ENCODE measurements at places on chromosomes 6 and 20.

DNA sequence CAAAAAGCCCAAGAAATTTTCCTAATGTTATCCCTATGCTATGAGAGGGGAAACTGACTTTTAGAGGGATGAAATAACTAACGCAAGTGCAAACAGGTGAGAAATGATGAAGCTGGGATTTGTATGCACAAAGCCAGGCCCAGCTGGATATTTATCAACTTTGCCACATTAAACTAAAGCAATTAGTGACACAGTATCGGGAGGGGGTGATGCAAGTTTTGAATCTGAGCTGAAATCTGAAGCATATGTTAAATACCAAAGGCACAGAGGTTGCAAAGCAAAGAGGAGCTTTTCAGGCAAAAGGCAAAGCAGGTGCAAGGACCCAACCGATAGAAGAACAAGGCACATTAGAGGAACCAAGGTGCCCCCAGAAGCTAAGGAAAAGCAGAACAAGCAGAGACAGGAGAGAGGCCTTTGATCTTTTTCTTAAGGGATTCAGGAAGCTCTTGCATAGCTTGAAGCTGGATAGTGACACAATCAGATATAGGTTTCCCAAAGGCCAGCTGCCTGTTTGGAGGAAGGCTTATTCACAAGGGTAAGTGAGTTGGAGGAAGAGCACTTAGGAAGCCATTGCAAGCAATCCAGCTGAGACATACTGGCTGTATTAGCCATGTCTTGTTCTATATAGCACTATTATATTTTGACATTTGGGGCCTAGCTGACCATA, 207.5 kb downstream of the HIVEP2 start:
- DNase-seq: no peak

GRCh38 chr20:11207749-11208502, 534.1 kb upstream of the JAG1 start:
- DNase-seq: no peak

DNA sequence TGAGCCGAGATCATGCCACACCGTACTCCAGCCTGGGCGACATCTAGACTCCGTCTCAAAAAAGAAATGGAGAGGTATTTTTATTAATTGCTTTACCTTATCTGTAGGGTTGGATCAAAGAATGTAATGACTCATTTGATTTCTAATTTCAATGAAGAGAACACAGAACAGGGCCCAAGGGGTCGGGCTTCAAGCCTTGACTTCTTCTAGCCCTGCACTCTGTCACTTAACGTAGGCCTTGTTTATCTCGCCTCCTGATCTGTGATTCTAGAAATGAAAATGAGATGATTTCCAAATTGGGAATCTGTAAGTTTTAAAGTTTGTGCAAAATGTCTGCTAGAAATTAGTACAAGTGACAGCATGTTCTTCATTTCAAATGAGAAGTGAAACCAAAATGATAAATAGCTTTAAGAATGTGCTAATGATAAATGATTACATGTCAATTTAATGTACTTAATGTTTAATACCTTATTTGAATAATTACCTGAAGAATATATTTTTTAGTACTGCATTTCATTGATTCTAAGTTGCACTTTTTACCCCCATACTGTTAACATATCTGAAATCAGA, 180.5 kb downstream of the SLC16A10 start:
- no peak for DNase-seq

DNA sequence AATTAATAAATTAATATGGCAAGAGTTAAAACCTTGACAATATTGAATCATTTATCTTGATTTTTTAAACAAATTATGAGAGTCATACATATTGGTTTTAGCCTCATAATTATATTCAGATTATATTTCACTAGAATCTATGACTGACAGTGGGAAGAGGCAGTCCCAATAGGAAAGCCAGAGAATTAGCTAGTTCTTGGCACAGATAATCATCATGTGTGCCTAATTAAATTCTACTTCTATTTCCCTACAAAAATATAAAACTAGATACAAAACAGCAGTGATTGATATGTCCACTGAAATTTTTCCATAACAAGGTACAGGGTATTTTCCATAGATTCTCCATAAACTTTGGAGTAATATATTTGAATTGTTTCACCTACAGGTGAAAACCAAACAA, 38.6 kb downstream of the COL9A1 start:
- DNase-seq: no peak

GRCh38 chr6:158131926-158132325, 36.1 kb downstream of the SERAC1 start:
- DNase-seq: no peak

GRCh38 chr6:154458565-154459470, 51.7 kb downstream of the CNKSR3 start:
- DNase-seq: no peak

DNA sequence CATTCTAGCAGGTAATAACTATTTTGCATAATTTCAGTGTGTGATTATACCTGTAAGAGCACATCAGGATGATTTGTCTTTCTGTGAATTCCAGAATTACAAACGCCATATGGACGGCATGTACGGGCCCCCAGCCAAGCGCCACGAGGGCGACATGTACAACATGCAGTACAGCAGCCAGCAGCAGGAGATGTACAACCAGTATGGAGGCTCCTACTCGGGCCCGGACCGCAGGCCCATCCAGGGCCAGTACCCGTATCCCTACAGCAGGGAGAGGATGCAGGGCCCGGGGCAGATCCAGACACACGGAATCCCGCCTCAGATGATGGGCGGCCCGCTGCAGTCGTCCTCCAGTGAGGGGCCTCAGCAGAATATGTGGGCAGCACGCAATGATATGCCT, 122.7 kb downstream of the TMEM242 start:
- no peak for DNase-seq

- DNase-seq: peak; percentile 39
Observed at GRCh38 chr6:30450909-30451841, 38.1 kb upstream of the HLA-E start.

DNA sequence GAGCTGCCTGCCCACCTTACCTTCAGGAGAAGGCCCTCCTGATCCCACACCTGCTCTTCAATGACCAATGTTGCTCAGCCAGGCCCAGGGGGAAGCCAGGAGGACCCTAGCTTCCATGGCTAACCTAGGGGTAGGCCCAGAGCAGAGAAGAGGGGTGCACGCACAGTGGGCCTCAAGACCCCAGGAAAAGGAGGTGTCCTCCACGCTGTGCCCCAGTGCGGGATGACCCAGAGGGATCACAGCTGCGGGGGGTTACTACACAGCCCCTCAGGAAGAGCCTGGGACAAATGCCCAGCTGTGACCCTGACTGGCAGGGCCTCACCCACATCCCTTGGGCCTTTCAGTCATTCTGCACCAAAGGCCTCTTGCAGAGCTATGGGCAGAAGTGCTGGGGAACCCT, 31.6 kb upstream of the APMAP start:
- no peak for DNase-seq

DNA sequence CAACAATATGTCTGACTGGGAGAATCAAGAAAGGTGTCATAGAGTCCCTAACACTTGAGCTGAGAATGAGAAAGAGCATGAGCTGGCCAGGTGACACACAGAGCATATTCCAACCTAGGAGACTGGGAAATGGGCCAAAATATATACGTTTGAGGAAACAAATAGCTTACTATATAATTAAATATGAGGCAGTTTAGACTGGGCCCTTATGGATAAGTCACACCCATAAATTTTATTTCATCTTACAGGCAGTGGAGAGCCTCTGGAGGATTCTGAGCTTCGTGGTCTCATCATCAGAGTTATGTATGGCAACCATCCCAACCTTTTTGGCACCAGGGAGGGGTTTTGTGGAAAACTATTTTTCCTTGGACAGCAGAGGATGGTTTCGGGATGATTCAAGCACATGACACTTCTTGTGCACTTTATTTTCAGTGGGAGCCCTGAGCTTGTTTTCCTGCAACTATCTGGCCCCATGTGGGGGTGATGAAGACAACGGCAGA, 12.9 kb upstream of the NQO2 start:
- no peak for DNase-seq

GRCh38 chr20:15706719-15707118, 866.5 kb downstream of the KIF16B start:
- no peak for DNase-seq

- no peak for DNase-seq
Observed at GRCh38 chr6:45507186-45507585, 129.5 kb upstream of the SUPT3H start.

GRCh38 chr20:19973961-19974629, 43.1 kb upstream of the NAA20 start:
- peak; percentile 55 for DNase-seq

DNA sequence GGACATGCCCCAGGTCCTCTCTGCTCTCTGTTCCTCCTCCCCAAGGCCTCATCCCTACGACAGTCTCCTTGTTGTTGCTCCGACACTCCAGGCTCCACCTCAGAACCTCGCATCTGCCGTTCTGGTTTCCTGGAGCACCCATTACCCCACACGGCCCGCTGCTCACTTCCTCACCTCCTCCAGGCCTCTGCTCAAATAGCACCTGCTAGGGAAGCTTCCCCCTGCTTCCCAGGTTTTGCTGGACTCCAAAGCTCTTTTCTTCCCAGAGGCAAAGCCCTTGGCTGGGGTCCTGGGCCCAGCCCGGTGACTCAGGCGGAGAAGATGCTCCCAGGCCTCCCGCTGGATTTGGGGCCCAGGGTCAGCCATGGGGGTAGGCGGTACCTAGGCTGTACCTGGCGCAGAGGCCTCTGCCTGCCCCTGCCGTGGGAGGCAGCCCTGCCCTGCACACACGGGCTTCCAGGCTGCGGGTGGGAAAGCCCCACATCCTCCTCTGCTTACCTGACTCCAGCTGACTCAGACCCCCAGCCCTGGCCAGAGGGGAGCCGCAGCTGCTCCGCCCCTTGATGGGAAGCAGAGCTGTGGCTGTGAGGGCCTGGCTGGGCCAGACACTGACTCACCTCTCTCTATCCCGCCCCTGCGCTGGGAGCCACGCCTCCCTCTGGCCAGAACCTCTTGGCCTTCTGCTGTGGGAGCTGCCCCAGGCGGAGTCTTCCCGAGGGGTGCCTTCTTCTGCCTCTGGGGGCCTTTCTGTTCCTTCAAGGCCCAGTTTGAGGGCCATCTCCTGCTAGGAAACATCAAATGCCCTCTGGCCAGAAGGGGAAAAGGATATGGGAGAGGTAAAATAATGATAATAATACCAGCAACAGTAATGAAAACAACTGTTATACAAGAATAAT, 130.5 kb downstream of the CEBPB start:
- no peak for DNase-seq

DNA sequence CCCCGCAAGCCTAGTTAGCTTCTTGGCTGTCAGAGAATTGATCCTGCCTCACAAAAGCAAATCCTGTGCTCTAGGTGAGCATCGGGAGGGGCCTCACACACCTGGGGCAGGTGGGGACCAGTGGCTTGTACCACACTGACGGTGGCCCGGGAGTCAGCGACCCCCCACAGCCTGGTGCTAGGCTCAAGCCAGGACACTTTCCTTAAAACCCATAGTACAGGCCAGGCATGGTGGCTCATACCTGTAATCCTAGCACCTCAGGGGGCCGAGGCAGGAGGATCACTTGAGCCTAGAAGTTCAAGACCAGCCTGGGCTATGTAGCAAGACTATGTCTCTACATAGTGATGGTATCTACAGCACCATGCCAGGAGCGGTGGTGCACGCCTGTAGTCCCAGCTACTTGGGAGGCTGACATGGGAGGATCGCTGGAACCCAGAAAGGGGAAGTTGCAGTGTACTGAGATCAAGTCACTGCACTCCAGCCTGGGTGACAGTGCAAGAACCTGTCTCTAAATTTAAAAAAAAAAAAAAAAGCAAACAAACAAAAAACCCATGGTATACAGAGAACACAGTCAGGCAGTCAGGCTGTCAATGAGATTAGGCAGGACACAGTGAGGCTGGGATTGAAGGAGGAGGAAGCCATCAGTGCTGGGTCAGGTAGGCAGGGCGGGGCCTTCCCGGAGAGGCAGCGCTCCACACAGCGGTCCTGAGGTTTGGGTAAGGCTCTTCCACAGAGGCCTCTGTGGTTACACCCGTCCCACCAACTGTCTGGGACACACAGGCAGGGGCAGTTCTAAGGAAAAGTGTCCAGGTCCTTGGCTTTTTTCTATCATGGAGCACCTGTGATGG, 41.3 kb downstream of the SYNJ2 start:
- DNase-seq: no peak

GRCh38 chr20:23366384-23366783, 4.4 kb downstream of the GZF1 start:
- DNase-seq: no peak

DNA sequence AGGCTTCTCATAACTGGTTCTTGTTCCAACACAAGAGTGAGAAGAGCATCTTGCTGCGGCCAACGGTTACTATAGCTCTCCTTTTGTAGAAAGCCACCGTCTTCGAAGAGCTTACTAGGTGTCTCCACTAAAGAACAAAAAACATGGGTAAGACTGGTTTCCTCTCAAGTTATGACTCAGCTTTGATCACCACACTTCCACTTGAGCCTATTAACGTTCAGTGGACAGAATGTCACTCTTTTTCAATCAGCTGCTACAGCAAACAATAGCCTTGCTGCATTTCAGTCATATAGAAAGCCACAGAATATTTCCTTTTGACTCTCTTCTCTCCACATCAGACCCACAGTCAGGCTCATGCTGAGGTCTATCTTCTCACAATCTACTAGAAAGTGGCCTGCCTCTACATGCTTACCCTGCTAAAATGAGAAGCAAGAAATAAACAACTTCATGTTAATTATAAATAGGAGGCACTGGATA, 243.5 kb upstream of the PREP start:
- no peak for DNase-seq

DNA sequence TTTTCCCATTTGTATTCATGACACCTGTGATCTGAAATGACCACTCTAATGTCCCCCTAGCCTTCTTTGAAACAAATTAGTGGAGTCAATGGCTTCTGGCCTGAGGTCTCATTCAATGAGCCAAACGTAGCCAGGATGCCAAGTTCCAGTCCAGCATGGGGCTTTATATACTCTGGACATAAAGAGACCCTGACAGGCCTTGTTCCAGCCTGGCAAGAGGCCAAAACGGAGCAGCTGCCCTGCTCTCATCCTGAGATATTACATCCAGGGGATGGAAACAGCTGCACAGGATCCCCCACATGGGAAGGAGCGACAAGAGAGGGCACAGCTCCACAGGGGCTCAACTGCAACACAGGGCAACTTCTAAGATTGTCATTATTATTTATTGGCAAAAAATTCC, 437.8 kb downstream of the CDH26 start:
- no peak for DNase-seq

GRCh38 chr6:15522427-15522826, 140.4 kb downstream of the DTNBP1 start:
- no peak for DNase-seq

DNA sequence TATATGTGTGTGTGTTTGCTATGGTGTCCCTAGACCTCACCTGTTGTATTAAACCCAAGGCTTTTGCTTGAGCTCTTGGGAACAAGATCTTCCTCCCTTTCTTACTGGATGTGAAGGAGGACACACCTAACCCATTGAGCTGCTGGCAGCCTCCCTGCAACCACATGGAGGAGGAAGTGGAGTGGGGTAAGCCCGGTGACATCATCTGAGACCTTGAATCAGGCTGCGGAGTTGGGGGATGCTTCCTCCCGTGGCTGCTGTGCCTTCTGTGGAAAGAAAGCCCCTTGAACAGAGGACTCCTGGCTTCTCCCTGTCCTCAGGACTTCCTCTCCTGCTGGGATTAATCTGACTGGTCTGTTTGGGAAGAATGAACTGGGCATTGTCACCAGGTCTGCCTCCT, 3.3 kb downstream of the CST11 start:
- DNase-seq: no peak

- DNase-seq: peak; percentile 27
Observed at GRCh38 chr20:54475334-54476168, at the start of gene DOK5. TSS of gene DOK5 (plus strand) at chr20:54475593. CDS start at chr20:54475947, 354 bp downstream.

Data from hippocampal formation (tissue), 2 donors.